Left renal cortex interstitium (tissue), 4 donors: ENCODE measurements at places on chromosomes 5 and 9. TPM values are rescaled to one million over a fixed set of nuclear protein-coding genes. Genes with fewer than 3 reads are reported as not detected.

DNA sequence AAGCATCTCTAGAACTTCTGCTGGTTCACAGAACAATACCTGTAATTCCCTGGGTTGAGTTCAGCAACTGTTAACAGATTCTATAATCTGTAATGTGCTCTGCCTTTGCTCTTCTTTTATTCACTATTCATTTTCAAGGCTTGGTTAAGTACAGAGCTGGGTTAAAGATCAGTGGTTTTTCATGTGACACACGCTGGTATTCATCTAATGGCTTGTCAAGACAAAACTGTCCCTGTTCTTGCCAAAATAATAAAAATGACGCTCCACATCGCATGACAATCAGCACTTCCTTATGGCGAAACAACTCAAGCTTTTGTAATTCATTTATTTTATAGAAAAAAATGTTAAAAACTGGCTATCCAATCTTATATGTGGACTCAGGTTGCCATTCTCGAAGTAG is 137.9 kb downstream of the BNC2 start:
- no peak for DNase-seq

GRCh38 chr5:179409806-179410205 is 64.5 kb upstream of the ADAMTS2 start:
- DNase-seq = no peak

DNA sequence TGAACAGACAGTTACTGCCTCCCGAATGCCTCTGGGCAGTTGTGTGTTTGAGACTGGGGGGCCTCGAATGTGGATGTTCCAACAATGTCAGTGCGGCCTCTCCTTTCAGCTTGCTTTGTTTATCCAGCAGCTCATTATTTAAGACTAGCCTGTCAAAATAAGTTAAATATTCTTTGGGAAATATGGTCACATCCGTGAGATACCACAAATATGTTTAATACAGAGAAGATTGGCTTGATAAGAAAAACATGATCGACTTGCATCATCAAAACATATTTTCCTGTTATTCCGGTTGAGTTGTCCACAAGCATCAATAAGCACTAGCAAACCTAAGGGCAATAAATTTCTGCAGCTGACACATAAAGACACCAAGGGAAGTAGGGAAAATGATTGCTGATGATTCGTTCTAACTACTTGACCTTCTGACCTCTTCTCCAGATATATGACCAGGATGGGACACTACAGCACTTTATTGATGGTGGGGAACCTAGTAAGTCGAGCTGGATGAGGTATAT is 66.5 kb downstream of the PRDM6 start:
- DNase-seq = no peak

GRCh38 chr5:72651779-72652178 is 144.6 kb upstream of the ZNF366 start:
- no peak for DNase-seq

Gene F2RL1
- 30.3 TPM for polyA plus RNA-seq

Gene SLC46A2
- 0.23 TPM for polyA plus RNA-seq

Gene SYK
- 37.3 TPM for polyA plus RNA-seq
